ENCODE measurements at places on chromosomes 2 and 18. TPM values are rescaled to one million over a fixed set of nuclear protein-coding genes. Genes with fewer than 3 reads are reported as not detected.

DNA sequence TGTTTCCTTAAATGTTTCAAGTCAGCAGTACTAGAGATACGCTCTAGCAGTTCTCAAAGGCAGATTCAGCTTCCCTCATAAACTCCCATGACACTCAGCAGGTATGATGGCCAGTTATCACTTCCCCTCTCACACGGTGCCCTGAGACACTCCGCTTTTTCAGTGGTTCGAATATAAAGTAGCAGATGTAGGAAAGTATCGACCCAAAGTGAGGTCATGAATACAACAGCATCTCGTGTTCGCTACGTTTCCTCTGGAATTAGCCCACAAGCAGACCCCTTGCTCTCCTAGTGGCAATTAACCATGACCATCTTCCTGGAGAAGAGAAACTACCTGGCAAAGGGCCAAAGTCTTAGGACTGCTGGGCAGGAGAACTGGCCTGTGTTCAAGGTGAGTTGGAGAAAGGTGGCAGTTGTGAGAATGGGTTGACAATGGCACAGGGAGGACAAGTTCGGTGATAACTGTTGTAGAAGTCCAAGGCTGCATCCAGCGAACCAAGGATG, 9.3 kb upstream of the AGBL5 start:
- H3K4me3 ChIP-seq = no peak overlapping the region
- no peak for DNase-seq

Gene FEV
- total RNA-seq = not detected

- no peak overlapping the region for H3K4me3 ChIP-seq
- H3K27me3 ChIP-seq = no peaks in the 10 kb centered on the region
These were observed 1469.7 kb upstream of the PIK3C3 start for GRCh38 chr18:40485318-40485717.

GRCh38 chr18:62576271-62576670, 53.4 kb downstream of the ZCCHC2 start:
- no peak for DNase-seq
- peaks cover 6% of the 10 kb centered on the region for H3K4me1 ChIP-seq
- no peaks in the 10 kb centered on the region for H3K27me3 ChIP-seq
- H3K36me3 ChIP-seq = peaks cover 21% of the 10 kb centered on the region
- no peak overlapping the region for H3K27ac ChIP-seq

DNA sequence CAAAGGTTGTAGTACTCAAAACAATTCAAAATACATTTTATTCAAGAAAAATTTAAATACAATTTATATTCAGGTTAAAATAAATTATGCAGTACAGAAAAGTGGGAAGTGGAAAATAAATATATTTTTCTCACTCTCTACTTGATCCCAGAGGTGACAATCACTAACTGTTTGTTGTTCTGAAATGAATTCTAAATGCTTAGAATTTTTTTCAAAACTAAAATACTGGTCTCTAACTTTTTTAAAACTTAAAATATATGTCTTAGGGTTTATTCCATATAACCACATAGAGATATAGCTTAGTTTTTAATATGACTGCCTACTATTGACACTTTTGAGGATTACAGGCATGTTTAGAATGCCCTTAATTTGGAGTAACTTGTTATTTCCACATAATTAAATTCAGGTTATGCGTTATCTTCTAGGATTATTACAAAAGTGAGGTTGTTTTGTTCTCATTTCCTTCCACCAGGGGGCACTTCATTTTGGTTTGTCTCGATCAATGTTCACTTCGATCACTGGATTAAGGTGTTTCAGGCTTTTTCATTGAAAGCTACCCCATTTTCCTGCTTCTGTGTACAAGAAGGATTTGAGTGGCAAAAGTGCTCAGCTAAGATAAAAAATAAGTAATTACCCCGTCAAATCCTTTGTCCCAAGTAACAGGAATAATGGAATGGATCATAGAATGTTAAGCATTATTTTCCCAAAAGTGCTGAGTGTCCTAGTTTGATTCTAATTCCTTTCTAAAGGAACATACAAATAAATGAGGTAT, 27.1 kb upstream of the TFPI start:
- H3K36me3 ChIP-seq = no peaks in the 10 kb centered on the region
- no peaks in the 10 kb centered on the region for H3K27me3 ChIP-seq
- H3K27ac ChIP-seq = no peak overlapping the region
- no peaks in the 10 kb centered on the region for H3K4me1 ChIP-seq
- H3K4me3 ChIP-seq = no peak overlapping the region

Gene FAP
- not detected for total RNA-seq

DNA sequence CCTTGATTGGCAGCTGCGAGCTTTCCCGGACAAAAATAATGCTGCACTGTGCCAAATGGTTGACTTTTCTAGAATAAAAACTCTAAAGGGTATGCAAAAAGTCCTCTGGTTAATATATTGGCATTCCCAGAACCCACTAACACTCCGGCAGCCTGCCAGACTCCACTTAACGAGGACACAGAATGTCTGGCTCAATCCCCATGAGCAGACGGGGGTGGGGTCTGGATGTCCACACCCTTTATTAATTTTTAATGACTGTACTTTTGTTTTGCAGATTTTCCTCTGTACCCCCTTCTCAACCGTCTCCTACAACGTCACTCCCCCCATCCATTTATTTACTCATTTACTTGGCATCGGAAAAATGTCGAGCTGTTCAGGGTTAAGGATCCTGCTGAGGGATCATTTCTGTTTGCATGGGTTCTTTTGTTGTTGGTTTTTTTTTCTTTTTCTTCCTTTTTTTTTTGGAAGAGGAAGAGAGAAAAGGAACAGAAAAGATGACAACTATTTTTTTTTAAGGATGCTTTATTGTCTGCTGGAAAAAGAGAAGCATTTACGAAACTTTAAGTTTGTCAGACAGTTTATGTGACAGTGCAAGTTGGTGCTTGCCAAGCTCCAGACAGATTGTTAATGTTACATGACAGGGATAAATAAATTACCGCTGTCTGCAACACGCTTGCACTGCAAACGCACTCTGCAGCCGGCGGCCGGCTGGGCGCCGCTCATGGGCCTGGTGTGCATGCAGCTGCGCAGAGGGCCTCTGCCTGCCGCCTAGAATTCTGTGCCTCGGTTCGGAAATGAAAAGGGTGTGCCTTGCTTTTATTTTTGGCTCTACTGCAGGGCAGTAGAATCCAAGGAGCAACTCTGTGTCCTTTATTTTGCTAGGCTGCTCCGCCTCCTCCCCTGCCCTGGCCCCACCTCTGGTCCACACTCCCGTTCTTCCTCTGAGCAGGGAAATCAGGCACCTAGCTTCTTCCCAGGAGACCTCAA, 3.6 kb downstream of the LDLRAD4 start:
- no peaks in the 10 kb centered on the region for H3K36me3 ChIP-seq
- no peak overlapping the region for H3K27ac ChIP-seq
- no peak overlapping the region for H3K4me3 ChIP-seq
- H3K4me1 ChIP-seq = peaks cover 27% of the 10 kb centered on the region

Gene ESPNL
- 4.3 TPM for total RNA-seq

- H3K4me1 ChIP-seq = peaks cover 8% of the 10 kb centered on the region
- peaks cover 38% of the 10 kb centered on the region for H3K27me3 ChIP-seq
- no peak overlapping the region for H3K4me3 ChIP-seq
- no peaks in the 10 kb centered on the region for H3K36me3 ChIP-seq
- no peak for DNase-seq
- no peak overlapping the region for H3K27ac ChIP-seq
These were observed 358.7 kb upstream of the TNP1 start for GRCh38 chr2:217218269-217219163.

DNA sequence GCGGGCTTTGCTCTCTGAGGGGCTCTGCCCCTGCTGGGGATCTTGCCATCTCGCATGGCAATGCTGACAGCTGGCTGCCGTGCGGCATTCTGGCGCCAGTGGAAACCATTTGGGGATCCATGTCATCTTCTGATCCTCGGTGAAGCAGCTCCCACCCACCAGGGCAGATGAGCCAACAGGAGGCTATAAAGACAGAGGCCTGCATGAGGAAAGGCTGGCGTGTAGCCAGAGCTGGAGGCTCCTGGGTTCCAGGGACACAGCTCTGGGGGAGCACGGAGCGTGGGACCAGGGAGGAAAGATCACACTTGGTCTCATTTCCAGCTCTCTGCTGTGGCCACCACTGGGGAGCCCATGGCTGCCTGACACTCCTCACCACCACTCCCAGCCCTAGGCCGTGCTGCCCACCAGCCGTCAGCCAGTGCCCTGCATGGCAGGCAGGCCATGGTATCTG, 145.8 kb downstream of the ZFP36L2 start:
- H3K4me3 ChIP-seq = no peak overlapping the region
- H3K27me3 ChIP-seq = no peaks in the 10 kb centered on the region
- H3K27ac ChIP-seq = no peak overlapping the region
- H3K4me1 ChIP-seq = peaks cover 34% of the 10 kb centered on the region
